ENCODE measurements at places on chromosomes 16 and 17. TPM values are rescaled to one million over a fixed set of nuclear protein-coding genes. Genes with fewer than 3 reads are reported as not detected.

DNA sequence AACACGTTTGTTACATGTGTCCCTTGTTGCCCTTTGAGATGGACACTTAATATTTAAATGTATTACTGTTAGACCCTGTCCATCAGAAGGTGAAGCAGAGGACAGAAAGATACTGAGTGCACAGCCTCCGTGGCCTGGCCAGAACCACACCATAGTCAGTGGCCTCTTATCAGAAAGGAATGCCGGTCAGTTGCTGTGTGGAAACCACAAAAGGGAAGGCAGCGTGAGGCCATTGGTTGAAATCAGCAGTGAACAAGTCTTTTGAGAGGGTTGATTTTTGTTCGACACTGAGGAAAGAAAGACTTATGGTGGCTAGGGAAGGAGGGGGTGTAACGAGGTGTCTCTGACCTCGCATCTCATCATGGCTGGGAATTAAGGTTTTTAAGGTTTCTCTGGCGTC is 85.4 kb upstream of the CLEC18A start:
- peak; percentile 30 for DNase-seq

- no peak for DNase-seq
These were observed 73.4 kb upstream of the CREBBP start for GRCh38 chr16:3953728-3954410.

The SLFN5 gene
- total RNA-seq, result 15.3 TPM

The ACE gene
- 1.6 TPM for total RNA-seq

The KRT222 gene
- not detected for total RNA-seq

The CES5A gene
- total RNA-seq, result not detected

DNA sequence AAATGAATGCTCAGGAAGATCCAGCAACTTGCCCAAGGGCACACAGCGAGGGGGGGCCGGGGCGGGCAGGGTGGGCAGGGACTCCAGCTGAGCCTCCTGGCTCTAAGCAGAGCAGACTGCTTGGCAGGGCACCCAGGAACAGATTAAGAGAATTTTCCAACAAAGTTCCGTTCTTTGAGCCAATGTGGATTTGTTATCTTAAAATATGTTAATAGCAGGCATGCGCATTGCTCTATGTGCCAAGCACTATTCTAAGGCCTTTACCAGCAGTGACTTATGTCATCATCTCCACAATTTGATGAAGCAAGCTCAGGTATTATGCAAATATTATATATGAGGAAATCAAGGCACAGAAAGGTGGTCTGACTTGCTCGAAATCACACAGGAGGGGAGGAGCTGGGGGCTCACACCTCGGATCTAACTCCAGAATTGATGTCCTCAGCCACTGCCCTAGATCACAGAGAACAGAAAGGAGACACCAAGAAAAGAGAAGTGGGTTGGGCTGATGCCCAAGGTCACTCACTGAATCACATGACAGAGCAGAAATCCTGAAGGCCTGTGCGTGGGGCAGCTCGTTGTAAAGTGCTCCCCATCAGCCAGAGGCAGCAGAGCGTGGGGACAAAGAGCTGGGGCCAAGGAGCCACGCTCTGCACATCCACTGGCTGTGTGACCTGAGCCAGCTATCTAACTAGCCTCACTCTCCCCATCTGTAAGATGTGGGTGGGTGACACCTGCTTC is 23.2 kb upstream of the MEAK7 start:
- DNase-seq, result no peak

The RHBDF1 gene
- total RNA-seq, result 17.4 TPM

- no peak for DNase-seq
These were observed 47.4 kb downstream of the TBX4 start for GRCh38 chr17:61499632-61500031.

DNA sequence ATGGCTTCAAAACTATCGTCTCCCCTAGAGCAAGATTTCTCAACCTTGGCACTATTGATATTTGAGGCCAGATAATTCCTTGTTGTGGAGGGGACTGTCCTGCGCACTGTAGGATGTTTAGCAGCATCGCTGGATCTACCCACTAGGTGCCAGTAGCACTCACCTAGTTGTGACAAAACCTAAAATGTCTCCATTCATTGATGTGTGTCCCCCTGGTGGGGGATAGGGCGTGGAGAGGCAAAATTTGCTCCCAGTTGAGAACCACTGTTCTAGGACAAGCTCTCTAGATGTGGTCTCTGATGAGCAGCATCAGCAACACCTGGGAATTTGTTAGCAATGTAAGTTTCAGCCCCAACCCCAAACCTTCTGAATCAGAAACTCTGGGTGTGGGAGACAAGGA is 259.0 kb downstream of the XYLT1 start:
- DNase-seq, result no peak

The GNAO1 gene
- total RNA-seq, result 14.8 TPM

DNA sequence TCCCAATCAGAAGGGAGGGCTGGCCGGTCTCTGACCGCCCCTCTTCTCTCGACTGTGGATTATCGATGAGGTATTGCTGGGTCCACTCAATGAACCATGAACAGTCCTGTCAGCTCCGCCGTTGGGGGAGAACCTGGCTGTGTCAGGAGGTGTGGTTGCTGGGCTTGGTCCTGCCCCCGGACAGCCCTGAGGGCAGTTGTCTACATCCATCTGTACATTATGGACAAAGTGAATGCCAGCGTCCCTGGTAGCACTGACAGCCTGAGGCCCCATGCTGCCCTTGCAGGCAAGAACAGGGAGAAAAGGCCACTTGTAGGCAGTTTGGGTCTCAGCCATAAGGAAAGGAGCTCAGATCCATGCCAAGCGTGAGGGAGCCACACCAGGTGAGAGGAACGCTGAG is 38.9 kb downstream of the ST3GAL2 start:
- DNase-seq, result no peak

- no peak for DNase-seq
These were observed 43.8 kb upstream of the DHX40 start for GRCh38 chr17:59521465-59522126.

The CRLF3 gene
- 5.1 TPM for total RNA-seq

DNA sequence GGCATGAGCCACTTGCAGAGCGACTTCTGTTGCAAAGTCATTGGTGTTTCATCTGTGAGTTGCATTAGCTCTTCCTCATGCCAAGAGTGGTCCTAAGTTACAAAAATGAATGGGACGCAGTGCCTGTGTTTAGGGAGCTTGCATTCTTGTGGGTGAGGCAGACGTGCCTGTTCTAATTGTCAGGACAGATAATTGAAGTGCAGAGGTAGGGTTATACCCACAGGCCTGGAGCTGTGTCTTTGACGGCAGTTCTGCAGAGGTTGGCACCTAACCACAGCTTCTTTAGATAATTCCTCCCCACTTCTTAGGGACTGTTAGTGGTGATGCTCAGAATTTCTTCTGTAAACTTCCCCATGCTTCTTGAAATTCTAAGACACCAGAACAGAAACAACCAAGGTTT is 307.1 kb downstream of the SNX29 start:
- DNase-seq, result no peak

DNA sequence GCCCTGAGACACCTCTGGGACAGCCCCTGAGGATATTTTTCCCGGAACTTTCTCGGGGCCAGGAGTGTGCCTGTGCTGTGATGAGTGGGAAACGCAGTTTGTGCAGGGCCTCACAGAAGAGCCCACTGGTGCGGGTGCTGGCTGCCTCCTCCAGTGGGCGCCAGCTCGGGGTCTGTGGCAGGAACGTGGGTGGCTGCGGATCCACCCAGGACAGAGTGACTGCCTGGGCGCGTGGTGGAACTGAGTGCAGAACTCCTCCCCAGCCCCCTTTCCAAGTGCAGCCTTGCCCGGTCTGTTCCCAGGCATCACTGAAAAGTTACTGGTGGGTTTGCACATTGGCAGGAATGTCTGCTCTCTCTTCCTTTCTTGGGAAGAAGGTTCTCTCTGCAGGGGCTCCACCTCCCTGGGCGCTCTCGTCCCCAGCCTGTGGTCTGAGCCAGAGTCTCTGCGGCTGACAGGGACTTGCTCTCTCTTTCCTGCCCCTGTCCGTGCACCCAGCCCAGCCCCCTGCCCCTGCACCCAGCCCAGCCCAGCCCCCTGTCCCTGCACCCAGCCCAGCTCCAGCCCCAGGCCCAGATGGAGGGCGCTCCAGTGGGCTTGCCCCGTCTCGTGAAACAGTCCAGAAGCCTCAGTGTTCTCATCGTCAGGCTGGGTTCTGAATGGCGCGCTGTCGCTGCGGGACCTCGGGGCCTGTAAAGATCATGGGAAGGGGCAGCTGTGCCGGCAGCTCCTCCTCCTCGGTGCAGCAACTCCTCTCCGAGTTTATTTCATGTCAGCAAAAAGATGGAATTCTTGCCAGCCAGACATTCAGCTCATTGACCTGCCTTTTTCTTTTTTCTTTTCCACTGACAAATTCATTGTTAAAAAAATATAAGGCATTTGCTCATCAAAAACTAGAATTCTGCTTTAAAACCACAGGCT is 117.5 kb downstream of the BANP start:
- DNase-seq, result no peak

- peak; percentile 13 for DNase-seq
These were observed 200.8 kb downstream of the PRKCB start for GRCh38 chr16:24036614-24037013.

The TMC6 gene
- total RNA-seq, result 139 TPM

DNA sequence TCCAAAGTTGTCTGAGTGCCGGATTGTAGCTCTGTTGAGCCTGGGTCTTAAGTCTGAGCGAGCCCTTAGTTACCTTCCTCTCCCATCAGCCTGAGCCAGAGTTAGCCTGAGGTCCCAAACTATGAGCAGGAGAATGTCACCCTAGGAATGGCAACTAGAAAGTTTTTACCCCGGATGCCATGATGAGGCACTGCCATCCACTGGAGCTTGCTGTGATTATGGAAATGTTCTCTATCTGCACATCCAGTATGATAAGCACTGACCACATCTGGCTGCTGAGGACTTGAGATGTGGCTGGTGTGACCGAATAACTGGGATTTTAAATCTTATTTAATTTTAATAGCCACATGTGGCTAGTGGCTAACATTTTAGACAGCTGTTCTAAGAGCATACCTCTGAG is 550.0 kb downstream of the CDH13 start:
- DNase-seq, result no peak

The KRTAP9-4 gene
- total RNA-seq, result not detected

- peak; percentile 85 for DNase-seq
These were observed 9.9 kb upstream of the EDC4 start for GRCh38 chr16:67862623-67863583.

The TBC1D3K gene
- not detected for total RNA-seq

DNA sequence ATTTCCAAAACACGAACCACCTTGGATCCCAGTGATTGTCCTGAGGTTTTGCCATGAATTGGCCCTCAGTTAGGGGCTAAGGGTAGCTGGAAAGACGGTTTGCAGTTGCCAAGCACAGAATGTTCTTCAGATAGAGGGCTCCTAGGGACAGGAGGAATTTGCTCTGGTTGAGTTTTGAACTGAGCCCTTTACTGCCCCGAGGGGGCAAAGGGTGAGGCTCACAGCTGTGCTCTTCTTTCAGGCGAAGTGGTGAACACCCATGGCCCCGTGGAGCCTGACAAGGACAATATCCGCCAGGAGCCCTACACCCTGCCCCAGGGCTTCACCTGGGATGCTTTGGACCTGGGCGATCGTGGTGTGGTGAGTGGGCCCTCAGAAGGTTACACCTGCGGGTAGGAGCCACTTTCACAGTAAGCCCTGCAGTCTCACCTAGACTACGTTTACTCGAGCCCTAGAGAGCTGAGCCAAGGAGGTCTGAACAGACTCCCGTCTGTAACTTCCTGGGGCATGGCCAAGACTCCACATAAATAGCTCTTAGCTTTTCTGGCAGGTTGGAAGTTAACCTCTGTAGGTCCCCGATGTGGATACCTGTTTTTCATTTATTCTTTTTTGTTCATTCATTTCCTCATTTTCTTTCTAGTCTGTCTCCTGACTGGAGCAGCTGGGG is 32.5 kb downstream of the NMT1 start:
- DNase-seq, result no peak

DNA sequence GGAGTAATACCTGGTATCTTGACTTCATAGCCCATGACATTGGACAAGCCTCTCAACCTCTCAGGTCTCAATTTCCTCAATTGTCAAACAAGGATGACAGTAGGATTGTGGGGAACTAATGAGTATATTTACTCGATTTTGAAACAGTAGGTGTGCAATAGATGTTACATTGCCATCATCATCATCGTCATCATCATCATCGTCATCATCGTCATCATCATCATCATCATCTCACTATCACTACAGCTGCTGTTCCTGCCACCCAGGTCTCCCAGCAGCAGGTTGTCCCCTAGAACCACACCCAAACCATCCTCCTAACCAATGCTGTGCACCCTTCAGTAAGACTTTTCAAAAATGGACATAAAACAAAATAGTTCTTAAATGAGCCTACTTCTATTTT is 24.8 kb upstream of the CDRT4 start:
- no peak for DNase-seq

The ABCA10 gene
- 5.7 TPM for total RNA-seq

- DNase-seq, result no peak
These were observed 605.0 kb downstream of the WWOX start for GRCh38 chr16:78704416-78704815.

The OTOP2 gene
- total RNA-seq, result not detected

GRCh38 chr17:78555746-78556401 is 21.3 kb downstream of the DNAH17 start:
- no peak for DNase-seq

- DNase-seq, result peak; percentile 100
These were observed at the start of gene BAHCC1 for GRCh38 chr17:81394921-81395599. Gene BAHCC1, plus strand, starts transcription at chr17:81395457. Its CDS starts 4,283 bp downstream, at chr17:81399740.

GRCh38 chr17:75557075-75557851 is 30.3 kb upstream of the MYO15B start:
- no peak for DNase-seq

The TCF25 gene
- 93.3 TPM for total RNA-seq

GRCh38 chr17:42845918-42846593 is 1.7 kb downstream of the AOC2 start:
- no peak for DNase-seq

GRCh38 chr17:36136439-36136838 is 32.8 kb downstream of the CCL4 start:
- DNase-seq, result no peak

The NUPR1 gene
- total RNA-seq, result 42.8 TPM

DNA sequence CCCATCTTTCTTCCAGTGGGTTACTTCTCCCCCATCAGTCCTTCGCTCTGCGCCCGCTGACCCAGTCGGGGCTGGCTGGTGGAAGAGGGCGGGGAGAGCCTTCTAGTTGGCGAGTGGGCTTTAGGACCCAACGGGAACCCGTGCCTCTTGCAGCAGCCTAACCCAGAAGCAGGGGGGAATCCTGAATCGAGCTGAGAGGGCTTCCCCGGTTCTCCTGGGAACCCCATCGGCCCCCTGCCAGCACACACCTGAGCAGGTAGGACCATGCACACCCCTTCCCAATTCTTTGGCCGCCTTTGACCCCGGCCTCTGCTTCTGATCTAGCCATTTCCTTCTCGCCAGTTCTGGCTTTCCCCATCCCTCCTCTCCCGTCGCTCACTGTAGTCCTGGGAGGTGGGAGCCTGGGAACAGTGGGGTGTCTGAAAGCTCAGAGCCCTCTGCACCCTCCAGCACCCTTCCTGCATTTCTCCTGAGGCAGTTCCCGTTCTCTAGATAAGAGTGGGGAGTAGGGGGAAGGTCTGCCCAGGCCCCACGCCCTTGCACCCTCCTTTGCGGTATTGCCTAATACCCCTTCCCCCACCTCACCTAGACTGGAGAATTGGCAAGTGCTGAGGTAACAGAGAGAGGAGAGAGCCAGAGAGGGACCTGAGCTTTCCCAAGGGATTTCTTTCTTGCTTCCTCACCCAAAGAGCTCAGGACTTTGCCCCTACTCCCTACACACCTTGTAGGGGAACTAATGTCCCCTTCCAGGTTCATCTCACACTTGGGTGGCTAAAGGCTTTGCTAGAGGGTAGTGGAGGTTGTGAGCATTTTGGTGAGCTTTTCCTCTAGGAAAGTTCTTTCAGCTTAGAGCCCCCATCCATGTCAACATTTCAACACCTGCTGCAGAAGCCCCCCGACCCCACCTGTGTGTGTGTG is at the start of gene RARA:
Gene RARA (plus strand): TSS at position 150 of the 918 bp plus-strand sequence. CDS start 22,039 bp downstream, outside the sequence.
- peak; percentile 69 for DNase-seq

The RTN4RL1 gene
- 3.7 TPM for total RNA-seq
